ENCODE measurements at places on chromosomes 1 and 21.

- no peak for DNase-seq
These were observed 613.0 kb downstream of the NPHP4 start for GRCh38 chr1:5379176-5379759.

DNA sequence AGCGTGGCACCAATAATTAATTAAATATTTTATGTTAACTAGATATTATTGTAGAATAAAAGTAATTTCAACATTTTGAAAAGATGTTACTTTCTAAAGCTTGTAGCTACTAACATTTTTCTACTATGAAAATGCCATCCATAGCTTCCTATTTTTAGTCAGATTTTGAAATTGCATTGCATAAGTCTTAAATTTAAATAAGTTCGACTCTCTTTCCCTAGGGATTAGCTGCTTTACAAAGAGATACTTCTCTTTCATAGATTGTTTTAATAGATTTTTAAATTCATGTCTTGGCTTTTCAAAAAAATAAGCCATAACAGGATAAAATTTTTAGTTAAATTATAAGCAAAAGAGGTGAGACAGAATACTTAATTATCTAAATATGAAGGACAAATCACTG lies 1279.6 kb downstream of the KCNT2 start:
- DNase-seq: no peak

GRCh38 chr1:169795687-169796086 lies 980 bp upstream of the METTL18 start:
- no peak for DNase-seq

DNA sequence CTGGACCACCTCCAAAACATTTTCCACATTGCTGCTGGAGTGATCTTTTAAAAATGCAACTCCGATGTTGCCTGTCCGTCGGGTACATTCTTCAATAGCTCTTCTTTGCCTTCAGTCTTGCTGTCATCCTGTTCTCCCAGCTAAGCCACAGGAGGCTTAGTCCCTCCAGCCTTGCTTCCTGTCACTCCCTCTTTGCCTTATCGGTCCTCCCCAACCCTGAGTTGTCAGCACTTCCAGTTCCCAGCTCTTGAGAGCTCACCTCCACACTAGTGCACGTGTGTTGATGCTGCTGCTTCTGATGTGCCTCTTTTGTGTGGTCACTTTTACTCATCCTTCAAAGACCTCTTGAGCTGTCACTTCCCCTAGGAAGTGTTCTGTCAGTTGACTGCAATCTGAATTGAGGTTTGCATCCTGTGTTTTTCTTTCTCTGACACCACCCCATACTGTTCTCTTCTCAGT lies 15.3 kb downstream of the UCK2 start:
- DNase-seq: no peak

- DNase-seq: peak; percentile 17
These were observed 18.5 kb downstream of the CAMK1G start for GRCh38 chr1:209601809-209602657.

All from NCI-H460 (cell line).